ENCODE measurements at places on chromosomes 3 and 15.

GRCh38 chr3:11539677-11540076 is 104.0 kb downstream of the VGLL4 start:
- no peak for DNase-seq

- no peak for DNase-seq
These were observed 17.9 kb downstream of the EPHB3 start for GRCh38 chr3:184579513-184579912.

- DNase-seq = no peak
These were observed 123.0 kb upstream of the PROK2 start for GRCh38 chr3:71907996-71908395.

GRCh38 chr15:52361494-52361893 is 65.9 kb upstream of the MYO5C start:
- no peak for DNase-seq

- DNase-seq = peak; percentile 44
These were observed 71.7 kb upstream of the TMEM115 start for GRCh38 chr3:50430950-50431435.
